ENCODE measurements at places on chromosomes 5 and 9. TPM values are rescaled to one million over a fixed set of nuclear protein-coding genes. Genes with fewer than 3 reads are reported as not detected.

DNA sequence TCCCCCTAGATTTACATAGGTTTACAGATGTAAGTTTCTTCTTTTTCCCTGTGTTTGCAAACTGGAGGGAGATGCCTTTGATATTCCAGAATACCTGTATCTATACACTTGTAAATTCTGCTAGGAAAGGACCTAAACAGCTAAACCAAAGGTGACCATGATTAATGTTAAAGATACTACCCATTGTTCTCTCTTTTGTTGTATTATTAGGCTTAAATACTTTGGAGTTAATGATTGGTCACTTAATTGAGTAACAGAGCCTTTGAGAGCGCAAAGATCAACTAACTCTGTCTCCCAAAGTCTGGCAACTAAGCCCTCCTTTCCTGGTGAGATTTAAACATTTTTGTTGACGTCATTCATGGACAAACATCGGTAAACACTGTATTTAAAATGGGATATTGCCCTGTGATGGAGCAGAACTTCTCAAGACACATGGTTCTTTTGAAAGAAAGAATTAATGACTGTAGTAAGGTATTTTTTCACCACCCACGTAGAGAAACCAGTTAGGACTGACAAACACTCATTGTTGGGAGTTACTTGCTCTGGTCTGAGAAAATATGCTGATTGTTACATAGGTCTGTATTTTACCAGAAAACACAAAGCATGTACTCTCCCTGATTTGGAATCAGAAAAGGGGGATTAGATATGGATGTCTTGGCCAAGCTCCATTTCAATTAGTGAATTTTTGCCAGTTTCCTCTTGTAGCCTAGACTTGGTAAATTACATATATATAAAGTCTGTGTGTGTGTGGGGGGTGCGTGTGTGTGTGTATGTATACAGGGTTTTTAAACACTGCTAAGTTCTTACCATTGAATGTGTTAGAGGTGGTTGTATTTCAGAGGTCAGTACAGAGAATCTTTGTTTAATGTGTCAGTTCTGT, 4.6 kb downstream of the VCAN start:
- no peaks in the 10 kb centered on the region for H3K27me3 ChIP-seq
- H3K36me3 ChIP-seq: no peaks in the 10 kb centered on the region
- no peak for DNase-seq
- H3K27ac ChIP-seq: peak overlapping the region; percentile 99
- H3K4me1 ChIP-seq: peaks cover 34% of the 10 kb centered on the region

DNA sequence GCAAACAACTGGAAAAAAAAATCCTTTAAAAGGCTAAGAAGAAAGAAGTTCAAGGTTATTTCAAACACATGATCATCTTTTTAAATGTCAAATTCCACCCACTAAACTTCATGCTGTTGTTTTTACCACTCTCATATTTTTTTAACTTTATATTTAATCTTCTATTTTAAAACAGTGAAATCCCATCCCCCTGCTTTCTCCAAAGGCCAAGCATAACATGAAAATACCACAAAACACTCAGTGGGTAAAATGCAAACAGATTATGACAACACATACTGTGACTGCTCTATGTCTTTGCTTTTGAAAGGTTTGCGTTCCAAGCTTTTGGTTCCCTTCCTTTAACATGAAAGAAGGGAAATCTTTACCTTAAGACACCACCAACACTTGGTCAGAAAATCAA, 127.6 kb downstream of the SNCAIP start:
- H3K27me3 ChIP-seq: 0 out of 2 replicates have a peak, but pooled peaks cover 4% of the 10 kb centered on the region
- no peaks in the 10 kb centered on the region for H3K36me3 ChIP-seq
- H3K4me3 ChIP-seq: no peak overlapping the region
- DNase-seq: no peak

DNA sequence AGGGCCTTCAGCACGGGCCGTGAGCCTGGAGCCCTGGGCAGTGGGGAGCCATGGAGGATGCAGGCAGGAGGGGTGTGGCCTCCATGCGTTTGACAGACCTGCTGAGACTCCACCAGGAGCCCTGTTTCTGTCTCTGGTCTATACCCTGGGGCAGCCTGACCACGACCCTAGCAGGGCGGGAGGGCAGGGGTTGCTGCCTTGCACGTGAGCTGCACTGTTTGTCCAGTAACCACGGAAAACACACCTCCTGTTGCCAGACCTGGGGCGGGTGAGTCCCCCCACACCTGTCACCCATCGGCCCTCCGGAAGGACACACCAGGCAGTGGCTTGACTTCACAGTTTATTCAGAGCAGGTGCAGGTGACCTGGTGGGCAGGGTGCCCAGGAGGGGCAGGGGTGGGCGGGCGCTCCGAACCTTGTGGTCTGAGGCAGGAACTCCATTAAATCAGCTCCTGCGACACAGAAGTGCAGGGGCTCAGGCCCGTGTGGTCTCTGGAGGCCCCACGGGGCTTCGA, 3.9 kb downstream of the LCN8 start:
- no peak overlapping the region for H3K27ac ChIP-seq
- H3K4me1 ChIP-seq: no peaks in the 10 kb centered on the region
- no peak overlapping the region for H3K4me3 ChIP-seq
- H3K27me3 ChIP-seq: peaks cover 3% of the 10 kb centered on the region
- no peak for DNase-seq
- no peaks in the 10 kb centered on the region for H3K36me3 ChIP-seq

DNA sequence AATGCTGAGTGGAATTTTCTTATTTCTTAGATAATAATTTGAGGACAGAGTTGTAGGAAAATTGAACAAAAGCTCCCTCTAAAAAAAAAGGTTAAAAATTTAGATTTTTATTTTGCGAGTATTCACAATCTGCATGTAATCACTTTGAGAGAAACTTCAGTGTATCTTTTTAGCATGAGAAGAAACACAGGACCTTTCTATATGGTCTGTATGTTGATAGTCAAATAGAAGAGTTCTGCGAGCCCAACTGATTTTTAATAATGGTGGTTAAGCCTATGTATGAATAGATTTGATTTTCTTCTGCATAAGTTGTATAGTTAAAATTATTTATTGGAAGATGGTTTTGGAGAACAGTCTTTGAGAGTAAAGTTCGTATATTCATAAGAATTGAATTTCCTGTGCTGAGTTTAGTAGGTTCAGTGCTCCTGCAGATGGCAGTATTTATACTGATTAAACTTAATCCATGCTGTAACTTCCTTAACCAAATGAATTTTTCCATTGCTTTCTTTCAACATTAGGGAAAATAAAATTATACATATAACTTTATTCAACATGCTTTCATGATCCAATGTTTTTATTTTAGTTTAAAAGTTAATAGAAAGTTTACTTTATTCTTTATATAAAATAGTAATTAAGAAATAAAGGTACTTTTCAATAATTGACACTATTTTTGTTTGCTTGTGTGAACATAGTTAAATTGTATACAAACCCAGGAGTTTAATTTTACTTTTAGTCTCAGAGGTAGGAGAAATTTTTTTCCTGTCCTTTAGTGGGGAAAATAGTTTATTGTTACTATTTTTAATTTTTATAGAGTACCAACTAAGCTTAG, 19.6 kb downstream of the TCERG1 start:
- no peak overlapping the region for H3K4me3 ChIP-seq
- H3K4me1 ChIP-seq: peaks cover 10% of the 10 kb centered on the region
- H3K36me3 ChIP-seq: peaks cover 82% of the 10 kb centered on the region
- no peak for DNase-seq
- H3K27ac ChIP-seq: no peak overlapping the region

GRCh38 chr9:114989600-114990410, 59.4 kb upstream of the TNFSF8 start:
- no peak for DNase-seq
- H3K4me3 ChIP-seq: no peak overlapping the region
- H3K36me3 ChIP-seq: no peaks in the 10 kb centered on the region
- no peak overlapping the region for H3K27ac ChIP-seq
- H3K27me3 ChIP-seq: 0 out of 2 replicates have a peak, but pooled peaks cover 3% of the 10 kb centered on the region

DNA sequence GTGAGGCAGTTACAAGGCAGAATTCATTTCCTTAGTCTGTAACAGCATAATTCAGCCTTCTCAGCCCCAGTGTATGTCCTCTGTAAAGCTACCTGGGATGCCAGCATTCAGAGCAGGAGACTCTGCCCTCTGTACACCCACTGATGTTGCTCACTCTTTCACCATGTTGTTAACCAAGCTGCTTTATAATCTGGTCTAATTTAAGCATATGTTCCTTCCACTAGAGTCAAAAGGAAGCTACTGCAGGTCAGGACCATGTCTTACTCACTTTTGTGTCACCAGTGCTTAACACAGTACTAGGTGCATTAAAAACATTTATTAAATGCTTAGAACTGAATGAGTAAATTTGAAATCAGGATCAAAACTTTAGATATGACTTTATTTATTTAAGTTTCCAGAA, 185.6 kb downstream of the FBXL17 start:
- no peak overlapping the region for H3K4me3 ChIP-seq
- H3K4me1 ChIP-seq: peaks cover 10% of the 10 kb centered on the region
- no peaks in the 10 kb centered on the region for H3K27me3 ChIP-seq
- H3K36me3 ChIP-seq: no peaks in the 10 kb centered on the region
- DNase-seq: no peak
- no peak overlapping the region for H3K27ac ChIP-seq

DNA sequence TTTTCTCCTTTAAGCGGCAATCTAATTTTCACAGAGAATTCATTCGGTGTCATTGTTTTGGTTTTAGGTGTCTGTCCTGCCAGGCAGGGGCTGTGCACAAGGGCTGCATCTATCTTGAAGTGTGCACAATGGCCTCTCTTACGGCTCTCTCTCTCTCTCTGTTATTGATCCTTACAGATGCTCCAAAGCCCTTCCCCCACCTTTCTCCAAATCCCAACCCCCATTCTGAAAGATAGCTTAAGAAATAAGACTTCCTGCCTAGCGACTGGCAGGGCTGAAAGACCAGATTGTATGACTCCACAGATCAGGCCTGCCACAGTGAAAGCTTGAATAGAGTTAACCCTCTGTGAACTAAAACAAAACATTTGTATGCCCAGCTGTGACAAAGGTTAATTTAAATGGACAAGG, 86.5 kb upstream of the NR5A1 start:
- no peaks in the 10 kb centered on the region for H3K27me3 ChIP-seq
- no peaks in the 10 kb centered on the region for H3K36me3 ChIP-seq
- no peak for DNase-seq
- no peak overlapping the region for H3K27ac ChIP-seq

ZFP37 gene
- 0.31 TPM for total RNA-seq

TXNDC8 gene
- total RNA-seq: not detected

TLX3 gene
- not detected for total RNA-seq

INSL4 gene
- total RNA-seq: 0.81 TPM

FRMPD1 gene
- total RNA-seq: not detected

ZNF883 gene
- total RNA-seq: not detected

PCDHGB7 gene
- total RNA-seq: 2.6 TPM

TTC23L gene
- not detected for total RNA-seq

MYOZ3 gene
- not detected for total RNA-seq

Data from SJSA1 (cell line).